Activated T-cell treated with anti-CD3 and anti-CD28 coated beads, Interleukin-2, amount 50 U/mL, for 24 hours (primary cell): ENCODE measurements at places on chromosomes 6 and 20.

DNA sequence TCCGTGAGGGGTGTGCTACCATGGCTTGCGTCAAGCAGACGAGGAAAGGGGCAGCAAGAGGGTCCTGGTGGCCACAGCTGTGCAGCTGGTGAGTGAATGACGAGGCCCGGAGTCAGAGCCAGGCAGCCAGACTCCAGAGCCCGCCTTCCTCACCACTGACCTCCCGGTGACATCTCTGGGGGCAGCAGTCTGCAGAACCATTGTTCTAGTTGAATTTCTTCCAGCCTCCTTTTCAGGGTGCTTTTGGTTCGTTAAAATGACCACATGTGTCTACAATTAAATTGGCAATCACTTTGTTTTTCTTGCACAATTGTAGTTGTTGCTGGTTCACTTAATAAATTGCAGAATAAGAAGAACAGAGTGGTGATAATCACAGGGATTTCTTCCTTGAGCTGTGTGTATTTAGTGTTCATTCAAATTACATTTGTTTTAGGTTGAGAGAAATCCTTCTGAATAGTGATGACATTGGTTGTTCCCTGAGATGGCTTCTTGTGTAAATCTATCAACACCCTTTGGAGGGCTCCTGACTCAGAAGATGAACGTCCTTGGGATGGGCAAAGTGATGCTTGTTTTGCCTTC lies 96.4 kb downstream of the TULP4 start:
- H3K27me3 ChIP-seq, result no peaks in the 10 kb centered on the region
- no peak overlapping the region for H3K4me3 ChIP-seq
- no peak for DNase-seq
- peaks cover 11% of the 10 kb centered on the region for H3K36me3 ChIP-seq

DNA sequence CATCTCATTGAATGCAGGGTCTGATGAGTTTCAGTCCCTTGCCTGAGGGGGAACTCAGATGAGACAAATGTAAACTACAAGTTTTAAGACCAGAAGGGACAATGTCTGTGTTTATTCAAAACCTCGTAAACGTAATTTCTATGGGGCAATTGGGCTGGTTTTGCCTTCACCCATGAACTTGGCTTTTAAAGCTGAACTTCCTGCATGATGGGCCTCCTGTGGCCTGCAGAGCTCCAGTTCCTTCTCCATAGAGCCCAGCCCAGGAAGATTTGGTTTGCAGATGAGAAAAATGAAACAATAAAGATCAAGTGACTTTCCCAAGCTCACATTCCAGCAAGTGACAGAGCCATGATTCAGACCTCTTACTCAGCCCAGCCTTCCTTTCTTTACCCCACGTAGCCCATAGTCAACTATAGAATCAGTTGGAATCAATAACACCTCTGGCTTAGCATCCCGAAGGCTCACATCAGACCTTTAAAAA lies 612.3 kb downstream of the UTRN start:
- H3K27me3 ChIP-seq, result peaks cover 6% of the 10 kb centered on the region
- peaks cover 3% of the 10 kb centered on the region for H3K4me1 ChIP-seq
- no peak overlapping the region for H3K4me3 ChIP-seq
- DNase-seq, result no peak

DNA sequence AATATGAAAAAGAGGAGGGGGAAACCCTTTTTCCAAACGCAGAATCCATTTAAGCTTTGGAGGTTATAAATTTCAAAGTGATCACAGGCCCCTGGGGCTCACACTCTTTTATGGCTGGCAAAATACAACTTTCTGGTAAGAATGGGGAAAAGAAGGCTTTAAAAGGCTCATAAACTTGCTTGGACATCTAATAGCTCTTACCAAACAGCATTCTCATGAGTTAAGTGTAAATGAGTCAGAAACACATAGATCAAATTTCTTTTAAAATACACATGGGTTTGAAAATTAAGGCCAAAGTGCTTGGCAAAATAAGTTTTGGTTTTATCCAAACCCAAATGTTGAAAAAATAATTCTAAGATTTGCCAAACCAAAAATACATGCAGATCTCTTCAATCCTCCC lies 154.6 kb downstream of the SOBP start:
- H3K36me3 ChIP-seq, result no peaks in the 10 kb centered on the region
- peaks cover 22% of the 10 kb centered on the region for H3K27me3 ChIP-seq
- H3K4me3 ChIP-seq, result no peak overlapping the region
- DNase-seq, result no peak

GRCh38 chr6:22087960-22088706 lies 208.7 kb downstream of the PRL start:
- no peak overlapping the region for H3K27ac ChIP-seq
- DNase-seq, result no peak
- no peaks in the 10 kb centered on the region for H3K36me3 ChIP-seq
- H3K27me3 ChIP-seq, result no peaks in the 10 kb centered on the region
- peaks cover 10% of the 10 kb centered on the region for H3K4me1 ChIP-seq
- H3K4me3 ChIP-seq, result no peak overlapping the region

GRCh38 chr6:2862712-2863181 lies 21.1 kb upstream of the SERPINB1 start:
- peaks cover 8% of the 10 kb centered on the region for H3K36me3 ChIP-seq
- peak overlapping the region; percentile 93 for H3K27ac ChIP-seq
- H3K27me3 ChIP-seq, result no peaks in the 10 kb centered on the region
- peak; percentile 36 for DNase-seq
- H3K4me3 ChIP-seq, result peak overlapping the region; percentile 49
- H3K4me1 ChIP-seq, result peaks cover 85% of the 10 kb centered on the region

DNA sequence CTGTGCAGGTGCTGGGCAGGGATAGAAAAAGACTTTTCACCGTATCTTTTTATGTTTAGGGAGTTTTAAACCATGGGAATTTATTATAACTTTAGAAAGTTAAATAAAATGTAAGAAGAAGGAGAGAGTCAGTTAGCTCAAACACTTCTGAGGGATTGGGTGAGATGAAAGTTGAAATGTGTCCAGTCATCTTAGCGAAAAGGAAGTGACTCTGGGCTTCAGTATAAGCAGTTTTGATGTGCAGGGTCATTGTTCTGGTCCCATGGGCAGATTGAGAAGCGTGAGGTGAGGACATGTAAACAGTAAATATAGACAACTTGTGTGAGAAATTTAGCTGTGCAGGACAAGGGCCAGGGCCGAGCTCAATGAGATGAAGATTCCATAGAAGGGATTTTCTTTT lies 66.9 kb downstream of the TOX2 start:
- peaks cover 35% of the 10 kb centered on the region for H3K4me1 ChIP-seq
- no peak overlapping the region for H3K4me3 ChIP-seq
- no peak for DNase-seq
- H3K36me3 ChIP-seq, result no peaks in the 10 kb centered on the region

- H3K4me1 ChIP-seq, result peaks cover 66% of the 10 kb centered on the region
- no peak for DNase-seq
- H3K27me3 ChIP-seq, result no peaks in the 10 kb centered on the region
- no peak overlapping the region for H3K27ac ChIP-seq
Observed at GRCh38 chr6:37877373-37878149, 58.0 kb downstream of the ZFAND3 start.

DNA sequence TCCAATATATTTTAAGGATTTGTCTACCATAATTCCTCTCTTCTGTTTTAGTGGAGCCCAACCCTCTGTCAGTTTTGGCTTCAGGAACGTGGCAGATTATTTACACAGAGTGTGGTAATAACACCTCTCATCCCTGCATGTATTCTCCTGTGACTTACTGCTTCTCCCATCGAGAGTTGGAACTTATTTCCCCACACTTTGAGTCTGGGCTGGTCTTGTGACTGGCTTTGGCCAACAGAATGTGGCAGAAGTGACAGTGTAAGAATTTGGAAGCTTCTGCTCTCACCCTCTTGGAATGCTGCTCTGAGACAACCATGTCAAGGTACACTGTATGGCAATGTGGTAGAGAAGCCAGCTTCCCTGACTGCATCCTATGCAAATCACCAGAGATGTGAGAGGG lies 407.7 kb downstream of the EPM2A start:
- H3K27me3 ChIP-seq, result peaks cover 5% of the 10 kb centered on the region
- H3K4me3 ChIP-seq, result no peak overlapping the region
- H3K27ac ChIP-seq, result no peak overlapping the region

DNA sequence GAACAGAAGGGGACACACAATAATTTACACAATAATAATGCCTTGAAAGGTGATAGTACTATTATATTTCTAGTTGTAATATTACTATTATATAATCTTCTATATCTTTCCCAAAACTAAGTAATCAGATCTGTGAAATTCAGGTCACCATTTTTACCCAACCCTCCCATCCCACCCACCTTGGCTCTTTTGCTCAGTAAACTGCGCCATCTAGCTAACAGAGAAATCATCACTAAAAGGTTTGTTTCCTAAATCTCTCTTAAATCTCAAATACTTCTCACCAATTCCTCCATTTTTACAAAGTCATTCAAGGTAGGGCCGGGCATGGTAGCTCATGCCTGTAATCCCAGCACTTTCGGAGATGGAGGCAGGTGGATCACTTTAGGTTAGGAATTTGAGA lies 83.4 kb downstream of the CDK19 start:
- DNase-seq, result no peak
- no peak overlapping the region for H3K4me3 ChIP-seq
- peaks cover 5% of the 10 kb centered on the region for H3K4me1 ChIP-seq
- no peak overlapping the region for H3K27ac ChIP-seq
- H3K36me3 ChIP-seq, result peaks cover 6% of the 10 kb centered on the region
- no peaks in the 10 kb centered on the region for H3K27me3 ChIP-seq

DNA sequence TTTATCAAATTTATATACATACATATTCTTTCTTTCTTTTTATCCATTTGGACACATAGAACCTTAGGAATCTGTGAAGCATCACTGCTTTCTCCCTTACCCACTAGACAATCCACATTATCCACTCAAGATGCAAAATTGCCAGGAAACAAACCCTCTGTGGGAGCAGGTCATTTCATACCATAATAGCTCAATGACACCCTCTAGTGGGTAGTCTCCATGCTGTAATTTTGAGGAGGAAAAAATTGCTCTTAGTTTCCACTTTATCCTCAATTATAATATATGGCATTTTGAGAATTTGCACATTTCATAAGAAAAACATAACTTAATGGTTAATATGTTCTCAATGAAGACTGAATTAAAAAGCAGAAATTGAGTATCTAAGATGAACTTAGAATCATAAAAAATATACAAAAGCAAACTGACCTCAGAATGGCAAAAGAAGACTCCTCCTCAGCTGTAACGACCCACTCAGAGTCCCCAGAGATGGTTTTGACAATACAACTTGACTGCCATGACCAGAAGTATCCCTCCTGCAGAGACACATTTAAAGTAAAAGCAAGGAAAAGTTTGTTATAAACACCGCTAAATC lies 164.1 kb downstream of the FRK start:
- no peaks in the 10 kb centered on the region for H3K36me3 ChIP-seq
- peaks cover 3% of the 10 kb centered on the region for H3K27me3 ChIP-seq
- no peaks in the 10 kb centered on the region for H3K4me1 ChIP-seq
- no peak overlapping the region for H3K27ac ChIP-seq

GRCh38 chr20:35648836-35649235 lies 15.9 kb downstream of the CPNE1 start:
- peaks cover 76% of the 10 kb centered on the region for H3K4me1 ChIP-seq
- H3K36me3 ChIP-seq, result peaks cover 70% of the 10 kb centered on the region
- no peak for DNase-seq
- no peaks in the 10 kb centered on the region for H3K27me3 ChIP-seq
- H3K4me3 ChIP-seq, result no peak overlapping the region

DNA sequence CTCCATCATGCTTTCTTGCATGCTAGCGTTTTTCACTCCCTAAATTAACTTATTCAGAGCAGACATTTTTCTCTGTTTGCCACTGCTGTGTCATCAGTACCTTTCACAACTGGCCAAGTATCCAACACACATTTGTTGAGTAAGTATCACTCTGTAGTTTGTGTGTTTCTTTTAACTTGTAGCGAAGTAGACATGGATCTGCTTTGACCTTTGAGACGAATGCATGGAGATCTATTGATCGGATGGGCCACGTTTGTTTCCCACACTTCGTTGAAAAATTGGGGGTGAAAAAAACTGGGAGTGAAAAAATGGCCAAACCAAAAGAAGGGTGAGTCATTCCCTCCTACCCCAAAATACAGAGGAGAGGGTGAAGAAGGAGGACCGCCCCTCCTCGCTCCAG lies 12.9 kb upstream of the SLC9A8 start:
- peaks cover 41% of the 10 kb centered on the region for H3K4me1 ChIP-seq
- no peak overlapping the region for H3K27ac ChIP-seq
- H3K4me3 ChIP-seq, result no peak overlapping the region
- DNase-seq, result no peak
- peaks cover 13% of the 10 kb centered on the region for H3K27me3 ChIP-seq
- H3K36me3 ChIP-seq, result no peaks in the 10 kb centered on the region

DNA sequence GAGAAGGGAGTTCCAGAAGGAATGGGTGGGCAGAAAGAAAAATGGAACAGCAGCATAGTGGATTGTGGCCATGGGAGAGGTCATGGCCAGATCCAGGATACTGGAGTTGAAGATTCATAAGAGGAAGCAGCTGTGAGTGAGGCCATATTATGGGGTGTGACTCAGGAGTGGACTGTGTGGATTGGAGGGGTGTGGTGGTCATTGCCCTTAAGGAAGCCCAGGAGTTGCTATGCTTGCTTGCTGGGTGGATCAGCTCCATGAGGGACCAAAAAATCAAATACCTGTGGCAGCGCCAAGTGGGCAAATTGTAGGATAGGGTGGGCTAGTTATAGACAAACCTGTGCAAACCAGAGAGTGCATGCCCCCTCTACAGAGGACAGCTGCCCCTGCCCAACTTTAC lies 18.3 kb downstream of the LRRC1 start:
- no peaks in the 10 kb centered on the region for H3K27me3 ChIP-seq
- DNase-seq, result no peak
- no peak overlapping the region for H3K27ac ChIP-seq
- H3K4me1 ChIP-seq, result no peaks in the 10 kb centered on the region
- H3K36me3 ChIP-seq, result no peaks in the 10 kb centered on the region
- H3K4me3 ChIP-seq, result no peak overlapping the region

DNA sequence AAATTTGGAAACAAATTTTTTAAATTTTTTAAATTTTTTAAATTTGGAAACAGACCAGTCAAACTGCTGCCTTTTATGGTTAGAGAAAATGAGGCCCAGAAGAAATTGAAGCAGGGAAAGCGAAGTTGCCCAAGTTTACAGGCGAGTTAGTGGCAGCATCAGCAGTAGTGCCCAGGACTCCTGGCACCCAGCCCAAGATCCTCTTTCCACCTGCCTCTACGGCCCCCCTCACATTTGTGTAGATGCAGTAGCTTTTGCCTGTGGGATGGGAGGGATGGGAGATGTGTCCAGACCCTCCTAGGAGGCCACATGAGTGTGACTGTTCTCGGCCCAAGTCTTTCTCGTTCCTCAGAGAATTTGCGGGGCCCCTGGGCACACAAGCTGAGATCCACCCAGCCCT lies 49.8 kb downstream of the HNF4A start:
- no peak overlapping the region for H3K4me3 ChIP-seq
- no peak for DNase-seq
- no peak overlapping the region for H3K27ac ChIP-seq
- H3K27me3 ChIP-seq, result peaks cover 5% of the 10 kb centered on the region
